Pericardium fibroblast (primary cell): ENCODE measurements at places on chromosomes 7 and 10. TPM values are rescaled to one million over a fixed set of nuclear protein-coding genes. Genes with fewer than 3 reads are reported as not detected.

The NEURL1 gene
- under 0.01 and 2.4 TPM in 2 replicates for total RNA-seq

The FAM180A gene
- total RNA-seq, result 9.7 and 14.1 TPM in 2 replicates

The CCL26 gene
- not detected in 2 replicates for total RNA-seq

The H2BK1 gene
- not detected in 2 replicates for total RNA-seq

The HSPB1 gene
- 523 and 837 TPM in 2 replicates for total RNA-seq
